ENCODE measurements at places on chromosomes 4 and X.

DNA sequence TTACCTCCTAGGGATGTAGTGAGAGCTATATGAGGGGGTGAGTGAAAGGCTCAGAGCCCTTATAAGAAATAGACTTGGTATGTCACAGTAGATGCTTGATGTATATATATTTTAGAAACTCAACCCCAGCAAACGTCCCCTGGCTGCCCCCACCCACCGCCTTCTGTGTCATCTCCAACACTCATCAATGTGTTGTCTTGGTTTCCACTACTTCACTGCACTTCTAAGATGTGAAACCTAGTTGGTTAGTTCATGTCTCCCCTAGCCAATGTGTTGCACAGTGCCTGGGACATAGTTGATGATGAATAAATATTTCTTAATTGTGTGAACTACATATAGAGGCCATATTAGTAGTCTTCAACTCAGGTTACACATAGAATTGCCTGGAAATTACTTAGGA lies 4.4 kb downstream of the FGFBP2 start:
- DNase-seq: no peak

DNA sequence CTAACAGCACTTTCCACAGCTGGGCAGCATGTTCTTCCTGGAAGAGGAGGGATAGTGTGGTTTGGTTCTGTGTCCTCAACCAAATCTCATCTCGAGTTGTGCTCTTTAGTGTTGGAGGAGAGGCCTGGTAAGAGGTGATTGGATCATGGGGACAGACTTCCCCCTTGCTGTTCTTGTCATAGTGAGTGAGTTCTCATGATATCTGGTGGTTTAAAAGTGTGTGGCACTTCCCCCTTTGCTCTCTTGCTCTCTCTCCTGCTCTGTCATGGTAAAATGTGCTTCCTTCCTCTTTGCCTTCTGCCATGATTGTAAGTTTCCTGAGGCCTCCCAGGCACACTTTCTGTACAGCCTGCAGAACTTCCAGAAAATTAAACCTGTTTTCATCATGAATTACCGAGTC lies 133.7 kb upstream of the NDP start:
- DNase-seq: no peak

DNA sequence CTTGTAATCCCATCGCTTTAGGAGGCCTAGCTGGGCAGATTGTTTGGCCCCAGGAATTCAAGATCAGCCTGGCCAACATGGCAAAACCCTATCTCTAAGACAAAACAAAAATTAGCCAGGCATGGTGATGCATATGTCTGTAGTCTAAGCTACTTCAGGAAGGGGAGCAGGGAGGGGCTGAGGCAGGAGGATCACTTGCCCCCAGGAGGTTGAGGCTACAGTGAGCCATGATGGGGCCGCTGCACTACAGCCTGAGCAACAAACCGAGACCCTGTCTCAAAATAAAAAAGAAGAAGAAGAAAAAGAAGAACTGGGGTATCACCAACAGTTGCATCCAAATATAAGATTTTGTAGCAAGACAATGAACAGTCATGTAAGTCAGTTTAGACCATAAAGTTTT lies 47.3 kb upstream of the NFKB1 start:
- no peak for DNase-seq

GRCh38 chr4:1003271-1004070 lies 8.0 kb upstream of the FGFRL1 start:
- DNase-seq: no peak

- DNase-seq: no peak
These were observed 156.4 kb downstream of the HS6ST2 start for GRCh38 chrX:132802033-132802432.

- no peak for DNase-seq
These were observed at the start of gene TKTL2 for GRCh38 chr4:163473576-163473975. Gene TKTL2, minus strand, starts transcription at chr4:163473754. Its CDS starts 20 bp downstream, at chr4:163473734.

DNA sequence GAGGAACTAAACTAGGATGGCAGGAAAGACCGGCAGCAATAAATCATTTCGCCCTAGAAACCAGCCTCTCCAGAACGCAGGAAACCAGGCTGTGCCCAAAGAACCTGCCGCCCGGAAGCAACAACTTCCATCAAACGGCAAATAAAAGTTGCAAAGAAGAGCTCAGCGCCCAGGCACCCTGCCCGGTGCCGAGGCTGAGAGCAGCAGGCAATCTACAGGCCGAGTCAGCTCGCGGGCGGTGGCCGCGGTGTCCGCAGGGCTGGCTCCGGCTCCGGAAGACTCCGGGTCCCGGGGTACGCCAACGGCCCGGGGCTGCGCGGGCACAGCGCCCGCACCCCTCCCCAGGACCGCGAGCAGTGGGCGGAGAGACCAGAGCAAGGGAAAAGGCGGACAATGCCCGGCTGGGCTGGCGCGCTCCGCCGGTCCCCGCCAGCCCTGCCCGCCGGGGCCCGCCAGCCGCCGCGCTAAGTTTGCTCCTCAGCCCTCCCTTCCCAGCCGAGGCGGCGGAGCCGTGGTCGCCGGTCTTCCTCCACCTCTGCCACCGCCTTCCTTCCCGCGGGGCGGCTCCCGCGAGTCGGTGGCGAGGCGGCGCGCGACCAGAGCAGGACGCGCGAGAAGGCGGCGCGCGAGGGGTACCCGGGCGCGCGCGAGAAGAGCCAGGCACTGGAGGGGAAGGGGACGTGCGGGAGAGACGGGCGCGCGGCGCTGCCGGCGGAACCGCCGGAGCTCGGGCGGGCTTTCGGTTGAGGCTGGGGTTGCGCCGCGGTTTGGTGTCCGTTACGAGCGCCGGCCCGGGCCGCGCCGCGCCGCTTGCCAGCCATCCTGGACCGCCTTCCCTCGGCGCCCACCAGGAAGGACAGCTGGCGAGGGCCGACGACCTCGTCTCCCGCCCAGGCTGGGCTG lies 733 bp downstream of the FRYL start:
- DNase-seq: no peak

DNA sequence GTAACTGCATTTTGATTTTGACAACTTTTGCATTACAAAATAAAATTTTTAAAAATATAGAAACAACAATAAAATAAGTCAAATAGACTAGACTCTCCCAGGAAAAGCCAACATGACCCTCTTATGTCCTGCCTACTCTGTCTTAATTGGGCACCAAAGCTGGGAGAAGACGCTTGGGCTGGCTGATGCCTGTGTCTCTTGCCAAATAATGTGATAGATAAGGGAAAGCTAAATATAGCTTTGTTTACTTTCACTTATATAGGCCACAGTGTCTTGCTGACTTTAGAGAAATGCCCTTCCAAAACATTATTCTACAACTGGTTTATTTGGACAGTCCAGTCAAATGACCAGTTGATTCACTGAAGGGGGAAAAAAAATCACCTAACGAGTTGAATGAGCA lies 54.2 kb downstream of the FMR1NB start:
- no peak for DNase-seq

GRCh38 chr4:142637614-142638013 lies 208.5 kb downstream of the INPP4B start:
- no peak for DNase-seq

GRCh38 chr4:100746141-100746739 lies 228.4 kb upstream of the EMCN start:
- no peak for DNase-seq

All from NCI-H1048 (cell line).